ENCODE measurements at places on chromosomes 1 and 21.

DNA sequence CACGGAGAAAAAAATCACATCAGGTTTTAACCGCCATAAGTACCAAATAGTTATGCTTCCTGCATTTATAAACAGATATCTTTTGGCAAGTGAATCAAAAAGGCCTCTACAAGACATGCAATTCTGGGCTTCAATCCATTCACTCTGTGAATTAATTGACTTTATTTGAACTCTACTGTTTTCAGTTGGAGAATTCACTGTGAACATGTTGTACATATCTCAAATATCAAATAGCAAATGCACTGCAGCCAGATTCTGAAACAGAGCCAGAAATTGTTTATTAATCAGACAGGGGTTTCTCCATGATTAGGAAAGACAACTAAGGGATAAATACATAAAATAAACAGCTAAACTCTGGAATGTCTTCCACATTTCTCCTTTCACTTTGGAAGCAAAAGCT, 445.4 kb upstream of the NFIA start:
- DNase-seq, result no peak

GRCh38 chr1:152109231-152109997, 5.8 kb downstream of the TCHH start:
- DNase-seq, result no peak

GRCh38 chr1:53892911-53893310, 1.1 kb upstream of the DIO1 start:
- no peak for DNase-seq

- DNase-seq, result no peak
These were observed 1.8 kb downstream of the FHL3 start for GRCh38 chr1:38003261-38004250.

GRCh38 chr21:28397040-28397439, 595.6 kb downstream of the LTN1 start:
- DNase-seq, result no peak

GRCh38 chr1:193558491-193559028, 372.1 kb upstream of the B3GALT2 start:
- no peak for DNase-seq
